ENCODE measurements at places on chromosomes 6 and 20.
A peak's percentile ranks its signal among the peaks of the same experiment; 100 is the strongest.

- no peaks in the 10 kb centered on the region for H3K27me3 ChIP-seq
- no peaks in the 10 kb centered on the region for H3K4me1 ChIP-seq
Measured at GRCh38 chr6:134863763-134864510, 86.0 kb downstream of the ALDH8A1 start.

GRCh38 chr6:157650261-157650640 is 172.8 kb upstream of the SNX9 start:
- no peaks in the 10 kb centered on the region for H3K4me1 ChIP-seq
- H3K4me3 ChIP-seq, result no peak overlapping the region
- DNase-seq, result no peak
- no peaks in the 10 kb centered on the region for H3K27me3 ChIP-seq

DNA sequence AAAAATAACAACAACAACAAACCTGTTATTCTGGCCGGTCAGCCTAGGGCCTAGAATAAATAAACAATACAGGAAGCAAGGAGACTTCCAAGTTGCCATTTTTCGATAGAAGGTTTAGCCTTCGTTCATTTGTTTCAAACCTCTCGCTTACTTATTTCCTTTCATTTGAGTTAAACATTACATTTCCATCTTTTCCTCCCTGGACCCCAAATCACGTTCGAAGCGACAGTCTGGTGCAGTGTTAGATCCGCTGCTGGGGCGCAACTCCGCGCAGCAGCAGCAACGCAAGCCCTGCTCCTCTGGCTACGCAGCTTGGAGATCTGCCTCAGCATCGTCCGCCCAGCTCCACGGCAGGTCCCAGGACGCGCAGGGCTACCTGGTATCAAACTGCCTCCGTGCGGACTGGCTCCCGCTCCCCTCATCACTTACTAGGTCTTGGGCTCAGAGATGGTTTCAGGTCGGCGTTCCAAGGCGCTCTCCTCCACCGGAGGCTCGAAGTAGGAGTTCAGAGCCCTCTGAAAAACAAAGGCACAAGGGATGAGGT is 530 bp downstream of the TDP2 start:
- no peaks in the 10 kb centered on the region for H3K36me3 ChIP-seq
- peak; percentile 75 for DNase-seq
- H3K4me1 ChIP-seq, result no peaks in the 10 kb centered on the region
- peak overlapping the region; percentile 94 for H3K27ac ChIP-seq
- no peaks in the 10 kb centered on the region for H3K27me3 ChIP-seq

DNA sequence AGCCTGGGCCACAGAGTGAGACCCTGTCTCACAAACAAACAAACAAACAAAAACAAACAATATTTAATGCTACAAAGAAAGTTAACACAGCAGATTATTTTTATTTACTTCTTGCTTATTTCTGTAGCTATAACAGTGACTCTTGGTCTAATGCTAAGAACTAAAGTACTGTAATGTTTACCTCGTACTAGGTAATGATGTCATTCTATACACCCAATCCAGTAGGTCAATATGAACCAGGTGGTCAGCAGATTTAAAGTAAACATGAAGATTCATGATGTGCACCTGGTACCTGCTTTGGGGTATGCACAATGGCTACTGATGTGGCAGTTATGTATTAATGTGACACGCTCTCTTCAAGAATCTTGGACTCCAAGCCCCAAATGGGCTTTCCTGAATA is 36.6 kb upstream of the CARMIL1 start:
- no peaks in the 10 kb centered on the region for H3K27me3 ChIP-seq
- DNase-seq, result no peak
- no peak overlapping the region for H3K4me3 ChIP-seq
- no peaks in the 10 kb centered on the region for H3K4me1 ChIP-seq
- no peak overlapping the region for H3K27ac ChIP-seq

DNA sequence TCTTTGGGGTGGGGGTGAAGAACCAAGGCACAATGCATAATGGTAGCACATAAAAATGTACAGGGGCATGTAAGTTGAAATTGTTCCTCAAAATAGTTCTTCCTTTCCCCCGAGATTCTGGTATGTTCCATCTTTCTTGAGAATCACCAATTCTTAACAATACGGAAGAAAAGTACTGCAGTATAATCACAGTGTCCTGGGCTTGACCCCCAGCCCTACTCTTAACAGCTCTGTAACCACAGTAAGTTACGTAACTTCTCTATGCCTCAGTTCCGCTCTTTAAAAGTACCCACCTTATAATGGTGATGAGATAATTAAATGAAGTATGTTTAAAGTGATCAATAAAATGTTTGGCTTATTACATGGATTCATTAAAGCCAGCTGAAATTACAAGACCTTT is 104.5 kb downstream of the SMLR1 start:
- no peak for DNase-seq
- no peaks in the 10 kb centered on the region for H3K4me1 ChIP-seq
- H3K27me3 ChIP-seq, result no peaks in the 10 kb centered on the region
- no peaks in the 10 kb centered on the region for H3K36me3 ChIP-seq

GRCh38 chr6:78390066-78390465 is 477.3 kb upstream of the IRAK1BP1 start:
- peak overlapping the region; percentile 65 for H3K27ac ChIP-seq
- no peaks in the 10 kb centered on the region for H3K36me3 ChIP-seq
- no peaks in the 10 kb centered on the region for H3K4me1 ChIP-seq
- H3K27me3 ChIP-seq, result no peaks in the 10 kb centered on the region
- H3K4me3 ChIP-seq, result no peak overlapping the region

Measured in right lobe of liver (tissue), 6 donors.